ENCODE measurements at places on chromosomes 16 and 17. TPM values are rescaled to one million over a fixed set of nuclear protein-coding genes. Genes with fewer than 3 reads are reported as not detected.

MYOCD gene
- 0.17 TPM for total RNA-seq

CLEC18A gene
- 0.33 TPM for total RNA-seq

CLDN6 gene
- total RNA-seq = not detected

SCGB1C2 gene
- total RNA-seq = not detected

PAQR4 gene
- 1.0 TPM for total RNA-seq
